ENCODE measurements at places on chromosomes 11 and 22.

DNA sequence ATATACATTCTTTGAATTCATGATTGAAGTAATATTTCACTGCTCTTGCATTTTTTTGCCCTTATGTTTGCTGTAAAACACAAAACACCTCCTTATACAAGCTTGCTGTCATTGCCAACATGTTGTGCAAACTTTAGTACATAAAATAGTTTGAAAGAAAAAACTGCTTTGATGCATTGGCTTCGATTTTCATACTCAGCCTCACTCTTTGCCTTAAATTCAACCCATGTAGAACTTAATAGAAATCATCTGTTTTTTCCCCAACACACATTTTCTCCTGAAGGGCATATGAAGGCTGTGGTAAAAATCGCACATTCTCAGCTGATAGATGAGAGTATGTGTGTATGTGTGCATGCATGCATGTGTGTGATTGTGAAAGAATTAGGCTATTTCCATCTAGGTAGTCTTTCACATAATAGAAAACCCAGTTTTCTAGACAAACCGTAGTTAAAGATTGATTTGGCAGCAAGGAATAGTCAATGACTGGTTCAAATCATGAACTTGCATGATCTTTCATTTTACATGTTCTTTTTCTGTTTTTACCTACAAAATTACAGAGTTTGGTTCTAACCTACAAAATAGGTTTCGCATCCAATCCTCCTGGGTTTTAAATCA, 72.8 kb upstream of the MTMR2 start:
- DNase-seq, result no peak

- peak; percentile 47 for DNase-seq
Observed at GRCh38 chr11:3642071-3642951, 519 bp upstream of the ART5 start.

DNA sequence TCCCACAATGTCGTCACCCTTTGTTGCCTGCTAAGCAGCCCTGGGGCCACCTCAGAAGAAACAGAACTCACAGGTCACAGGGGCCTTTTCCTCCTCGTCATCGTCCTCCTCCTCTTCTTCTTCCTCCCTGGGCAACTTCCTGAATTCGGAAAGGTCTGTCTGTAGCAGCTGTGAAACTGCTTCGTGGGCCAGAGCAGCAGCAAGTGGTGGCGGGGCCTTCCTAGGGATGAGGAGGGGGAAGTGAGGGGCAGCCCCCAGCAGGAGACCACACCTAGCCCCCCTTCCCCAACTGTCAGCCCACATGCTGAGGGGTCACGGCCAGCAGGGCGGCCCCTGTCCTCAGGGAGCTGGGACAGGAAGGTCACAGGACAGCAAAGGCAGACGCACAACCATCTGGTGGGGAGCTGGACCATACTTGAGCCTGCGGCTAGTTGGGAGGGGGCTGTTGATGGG, 13.2 kb downstream of the PPM1F start:
- DNase-seq, result no peak

DNA sequence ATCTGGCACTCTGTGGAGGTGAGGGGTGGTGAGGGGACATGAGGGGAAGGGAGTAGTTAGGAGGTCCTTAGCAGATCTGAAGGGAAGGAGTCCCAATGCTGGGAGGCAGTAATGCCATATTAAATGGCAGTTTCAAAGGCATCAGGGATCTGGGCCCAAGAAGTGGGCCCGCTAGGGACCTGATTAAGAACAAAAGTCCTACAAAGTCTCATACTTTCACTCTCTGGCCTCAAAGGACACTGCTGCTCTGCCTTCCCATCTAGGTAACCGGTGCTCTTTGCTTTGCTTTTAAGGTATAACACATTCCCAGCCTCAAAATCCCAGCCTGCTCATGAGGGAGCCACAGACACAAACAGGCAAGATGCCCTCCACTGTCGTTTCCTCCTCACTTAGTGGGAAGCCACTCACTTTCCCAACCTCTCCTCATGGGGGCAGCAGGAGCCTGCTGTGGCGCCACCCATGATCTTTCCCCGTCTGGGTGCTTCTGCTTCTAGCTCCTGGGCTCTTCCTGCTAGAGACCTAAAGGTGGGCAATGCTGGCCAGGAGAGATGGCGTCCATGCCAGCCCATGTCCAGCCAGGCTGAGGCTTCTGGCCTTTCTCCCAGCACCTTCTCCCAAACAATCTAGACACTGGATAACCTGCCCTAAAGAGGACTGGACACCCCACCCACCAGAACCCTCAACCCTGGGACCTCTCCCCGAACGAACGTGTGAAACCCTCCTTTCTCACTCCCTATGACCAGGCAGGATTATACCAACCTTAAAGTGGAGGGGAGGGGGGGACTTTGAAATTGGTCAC, 68.3 kb downstream of the PLEKHA7 start:
- no peak for DNase-seq

GRCh38 chr11:41403458-41403857, 56.0 kb downstream of the LRRC4C start:
- DNase-seq, result no peak

DNA sequence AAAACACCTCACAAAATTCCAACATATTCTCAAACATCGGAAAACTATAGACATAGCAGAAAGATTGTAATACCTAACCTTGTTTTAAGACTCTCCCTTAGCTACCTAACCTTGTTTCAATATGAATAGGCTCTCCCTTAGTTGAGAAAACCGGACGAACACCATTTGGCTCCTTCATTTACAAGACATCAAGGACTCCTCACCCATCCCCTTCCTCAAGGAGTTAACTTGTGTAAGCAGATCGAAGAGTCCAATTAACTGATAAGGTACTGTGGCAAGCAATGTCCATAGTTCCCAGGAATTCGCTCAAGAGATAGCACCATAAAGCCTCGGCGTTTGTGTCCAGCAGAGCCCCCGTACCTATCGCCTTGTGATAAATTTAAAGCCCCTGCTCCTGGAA, 4.6 kb upstream of the ACRV1 start:
- no peak for DNase-seq

DNA sequence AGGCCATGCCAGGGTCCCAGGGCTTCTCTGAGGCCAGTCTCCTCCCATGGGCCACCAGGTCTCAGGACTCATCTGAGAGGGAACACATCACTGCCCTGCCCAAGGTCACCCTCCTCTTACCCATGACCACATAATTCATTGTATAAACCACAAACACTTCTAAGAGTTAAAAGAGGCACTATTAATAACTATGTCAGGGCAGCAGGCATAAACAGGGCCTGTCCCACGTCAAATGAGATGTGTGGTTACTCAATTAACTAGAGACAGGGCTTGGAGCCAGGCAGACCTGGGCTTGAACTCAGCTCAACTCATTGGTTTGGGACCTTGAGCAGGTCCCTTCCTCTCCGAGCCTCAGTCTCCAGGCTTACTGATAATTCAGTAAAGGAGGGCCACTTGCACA, 33.1 kb downstream of the ARAP1 start:
- no peak for DNase-seq

GRCh38 chr11:107836851-107837250, 21.7 kb downstream of the SLC35F2 start:
- DNase-seq, result no peak

- DNase-seq, result no peak
Observed at GRCh38 chr11:81932303-81932702, 801.4 kb downstream of the FAM181B start.

GRCh38 chr11:10485646-10486045, 30.6 kb downstream of the AMPD3 start:
- no peak for DNase-seq

GRCh38 chr22:43343670-43344519, 723 bp upstream of the SCUBE1 start:
- no peak for DNase-seq

- no peak for DNase-seq
Observed at GRCh38 chr11:43819926-43820325, 60.7 kb upstream of the ALKBH3 start.

- DNase-seq, result no peak
Observed at GRCh38 chr22:27445881-27446280, 355.7 kb downstream of the MN1 start.

- DNase-seq, result no peak
Observed at GRCh38 chr11:32602657-32603415, 19.2 kb downstream of the EIF3M start.

All from stimulated activated CD4-positive, alpha-beta T cell treated with anti-CD3 and anti-CD28 coated beads, Interleukin-1b, Interleukin-23, amount 100 ng/mL, for 1 hour (primary cell).